Stimulated activated CD4-positive, alpha-beta T cell treated with anti-CD3 and anti-CD28 coated beads, Interleukin-1b, Interleukin-23, amount 100 ng/mL, for 1 hour (primary cell): ENCODE measurements at places on chromosomes 1 and 21.

DNA sequence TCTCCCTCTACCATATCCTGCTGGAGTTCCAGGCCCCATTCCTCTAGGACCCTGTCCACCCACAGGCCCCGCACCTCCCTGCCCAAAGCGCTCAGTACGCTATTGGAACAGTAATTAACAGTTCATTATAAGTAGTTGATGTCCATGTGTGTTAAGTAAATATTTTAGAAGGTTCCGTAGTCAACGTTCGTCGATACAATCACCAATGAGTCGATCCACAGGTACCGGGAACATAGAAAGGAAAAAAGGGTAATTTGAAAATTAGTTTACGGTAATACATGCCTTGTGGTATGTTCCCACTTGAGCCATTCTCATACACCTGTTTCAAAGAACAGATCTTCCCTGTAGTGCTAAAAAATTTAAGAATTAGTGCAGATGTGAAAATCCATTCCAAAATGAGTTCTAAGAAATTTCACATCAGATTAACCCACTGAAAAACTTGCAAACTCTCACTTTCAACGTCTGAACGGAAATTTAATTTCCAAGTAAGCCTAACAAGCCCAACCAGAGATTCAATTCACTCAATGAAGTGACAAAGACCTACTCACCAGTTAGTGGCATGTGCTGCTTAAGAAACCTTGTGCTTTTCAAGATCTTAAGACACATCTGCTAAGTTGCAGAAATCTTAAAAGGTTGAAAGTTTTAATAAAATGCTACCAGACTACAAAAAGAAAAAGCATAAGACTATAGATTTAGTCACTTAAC, 8.3 kb downstream of the SFPQ start:
- DNase-seq: no peak

GRCh38 chr1:169245706-169246105, 121.9 kb downstream of the NME7 start:
- DNase-seq: no peak

GRCh38 chr1:37888022-37888700, 28.8 kb upstream of the MTF1 start:
- no peak for DNase-seq

- DNase-seq: no peak
Measured at GRCh38 chr1:14996133-14997050, 157.2 kb upstream of the TMEM51 start.

GRCh38 chr1:243575070-243575469, 275.0 kb downstream of the AKT3 start:
- no peak for DNase-seq

DNA sequence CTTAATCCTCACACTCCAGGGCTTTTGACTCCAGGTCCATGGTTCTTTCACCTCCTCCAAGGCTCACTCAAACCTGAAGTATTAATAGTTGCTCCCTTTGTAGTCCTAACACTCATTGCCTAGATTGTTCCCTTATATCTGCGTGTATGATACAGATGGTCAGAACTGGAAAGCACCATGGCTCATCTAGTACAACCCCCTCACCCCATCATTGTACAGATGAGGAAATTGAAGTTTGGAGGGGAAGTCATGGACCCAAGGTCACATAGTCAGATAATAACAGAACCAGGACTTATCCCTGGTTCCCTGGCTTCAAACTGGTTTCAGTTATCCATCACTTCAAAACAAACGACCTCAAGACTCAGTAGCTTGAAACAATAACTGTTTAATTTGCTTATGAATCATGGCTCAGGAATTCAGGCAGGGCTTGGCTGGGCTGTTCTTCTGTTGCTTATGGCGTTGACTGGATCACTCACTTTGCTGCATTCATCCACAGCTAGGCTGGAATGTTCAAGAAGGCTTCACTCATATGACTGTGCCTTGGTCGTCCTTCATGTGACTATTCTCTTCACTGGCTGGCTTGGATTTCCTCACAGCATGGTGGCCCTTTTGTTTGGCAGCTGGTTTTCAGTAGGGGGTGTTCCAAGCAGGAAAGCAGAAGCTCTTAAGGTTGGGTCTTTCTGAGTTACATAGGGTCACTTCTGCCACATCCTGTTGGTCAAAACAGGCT, 5.0 kb downstream of the NOS1AP start:
- no peak for DNase-seq

- no peak for DNase-seq
Measured at GRCh38 chr1:10613861-10614260, 139.1 kb downstream of the PEX14 start.

DNA sequence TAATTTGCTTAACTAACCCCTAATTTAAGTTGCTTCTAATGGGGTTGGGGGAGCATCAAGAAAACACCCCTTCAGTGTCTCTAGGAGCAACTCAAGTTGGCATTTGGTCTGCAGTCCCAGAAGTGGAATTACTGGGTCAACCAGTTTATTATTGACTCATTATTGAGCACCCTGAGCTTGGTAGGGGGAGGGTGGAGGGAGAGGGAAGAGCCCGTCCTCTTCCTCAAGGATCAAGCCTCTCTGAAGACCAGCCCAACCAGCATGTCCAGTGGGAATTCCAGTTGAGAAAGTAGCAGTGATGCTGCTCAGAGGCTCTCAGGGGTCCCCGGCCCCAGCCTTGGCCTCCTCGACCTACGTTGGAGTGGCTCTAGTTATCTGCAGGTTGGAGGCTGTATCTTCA, 2.1 kb upstream of the PLA2G2F start:
- no peak for DNase-seq

- DNase-seq: no peak
Measured at GRCh38 chr21:35507181-35507759, 458.2 kb upstream of the RUNX1 start.

- DNase-seq: no peak
Measured at GRCh38 chr1:72634946-72635345, 352.6 kb upstream of the NEGR1 start.

DNA sequence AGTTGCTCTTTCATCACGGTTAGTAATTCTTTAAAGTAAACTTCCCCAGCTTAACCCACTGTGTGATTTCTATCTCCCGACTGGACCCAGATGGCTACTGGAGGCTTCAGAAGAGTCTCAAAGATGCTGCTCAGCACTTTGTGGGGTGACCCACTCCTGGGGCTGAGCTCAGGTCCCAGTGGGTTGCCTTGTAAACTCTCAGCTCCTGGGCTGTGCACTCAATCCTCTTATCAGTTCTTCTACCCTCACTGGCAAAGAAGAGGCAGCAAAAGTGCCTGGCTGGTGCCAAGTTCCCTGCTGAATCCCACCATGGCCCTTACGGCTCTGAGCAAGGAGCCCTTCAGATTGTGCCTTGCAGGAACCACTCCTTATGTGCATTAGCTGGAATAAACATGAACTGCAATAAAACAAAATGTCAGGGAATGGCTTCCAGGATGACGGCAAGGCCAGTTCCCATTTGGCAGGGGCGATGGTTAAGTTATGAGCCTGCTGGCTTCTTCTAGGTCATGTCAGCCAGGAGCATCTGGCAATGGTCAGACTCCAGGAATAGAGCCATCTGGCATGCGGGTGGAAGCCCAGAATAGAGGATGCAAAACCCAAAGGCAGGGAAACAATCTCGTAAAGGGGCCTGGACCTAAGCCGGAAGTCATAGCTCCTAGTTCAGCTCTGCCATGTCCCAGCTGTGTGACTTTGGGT, 6.8 kb downstream of the MYOC start:
- DNase-seq: no peak

DNA sequence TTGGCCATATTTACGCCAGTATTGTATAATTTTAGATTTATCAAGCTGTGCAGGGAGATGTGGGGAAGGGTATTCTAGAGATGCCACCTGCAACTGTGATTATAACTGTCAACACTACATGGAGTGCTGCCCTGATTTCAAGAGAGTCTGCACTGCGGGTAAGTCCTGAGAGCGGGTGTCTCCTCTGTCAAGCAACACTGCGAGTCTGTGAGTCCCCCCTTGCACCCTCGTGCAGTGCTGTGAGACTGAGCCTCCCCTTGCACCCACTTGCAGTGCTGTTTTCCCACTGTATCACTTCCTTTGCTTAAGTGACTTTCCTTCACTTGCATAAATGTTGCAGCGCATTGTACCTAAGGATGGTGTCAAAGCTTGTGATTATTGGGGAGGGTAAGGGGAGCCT, 75.0 kb downstream of the TPR start:
- no peak for DNase-seq

GRCh38 chr21:34884346-34884929, 164.7 kb downstream of the RUNX1 start:
- no peak for DNase-seq

GRCh38 chr1:3525551-3526482, 71.4 kb downstream of the ARHGEF16 start:
- no peak for DNase-seq
